SK-N-DZ (cell line): ENCODE measurements at places on chromosomes 6 and 20.

DNA sequence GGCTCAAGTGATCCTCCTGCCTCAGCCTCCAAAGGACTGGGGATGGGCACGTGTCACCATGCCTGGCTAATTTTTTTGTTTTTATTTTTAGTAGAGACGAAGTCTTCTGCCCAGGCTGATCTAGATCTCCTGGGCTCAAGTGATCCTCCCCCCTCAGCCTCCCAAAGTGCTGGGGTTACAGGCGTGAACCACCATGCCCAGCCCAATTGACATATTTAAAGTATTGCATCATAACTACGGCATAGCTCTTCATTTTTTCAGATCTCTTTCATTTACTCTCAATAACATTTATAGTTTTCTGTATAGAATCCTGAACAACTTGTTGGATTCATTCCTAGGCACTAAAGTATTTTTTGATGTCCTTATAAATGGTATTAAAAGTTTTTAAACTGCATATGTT lies 13.0 kb downstream of the SERPINB1 start:
- no peak for DNase-seq

- no peak for DNase-seq
Measured at GRCh38 chr20:37469531-37469930, 51.5 kb upstream of the NNAT start.

DNA sequence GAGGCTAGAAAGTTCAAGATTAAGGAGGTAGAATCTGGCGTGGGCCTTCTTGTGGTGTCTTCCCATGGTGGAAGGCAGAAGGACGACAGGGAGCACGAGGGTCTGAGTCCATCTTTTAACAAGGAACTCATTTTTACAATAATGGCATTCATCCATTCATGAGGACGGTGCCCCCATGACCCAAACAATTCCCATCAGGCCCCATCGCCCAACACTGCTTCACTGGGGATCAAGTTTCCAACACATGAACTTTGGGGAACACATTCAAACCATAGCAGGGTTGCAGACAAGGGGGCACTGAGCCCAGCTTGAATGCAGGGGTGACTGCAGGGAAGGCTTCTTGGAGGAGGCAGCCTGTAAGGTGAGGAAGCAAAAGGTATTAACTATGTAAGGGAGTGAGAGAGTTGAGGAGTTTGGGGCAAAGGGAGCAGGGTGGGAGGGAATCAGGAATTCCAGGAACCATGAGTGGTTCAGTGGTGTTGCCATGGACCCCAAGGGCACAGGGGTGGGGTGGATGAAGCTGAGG lies 5.5 kb downstream of the RAB44 start:
- no peak for DNase-seq

- no peak for DNase-seq
Measured at GRCh38 chr20:59411170-59411569, 110.8 kb downstream of the EDN3 start.

DNA sequence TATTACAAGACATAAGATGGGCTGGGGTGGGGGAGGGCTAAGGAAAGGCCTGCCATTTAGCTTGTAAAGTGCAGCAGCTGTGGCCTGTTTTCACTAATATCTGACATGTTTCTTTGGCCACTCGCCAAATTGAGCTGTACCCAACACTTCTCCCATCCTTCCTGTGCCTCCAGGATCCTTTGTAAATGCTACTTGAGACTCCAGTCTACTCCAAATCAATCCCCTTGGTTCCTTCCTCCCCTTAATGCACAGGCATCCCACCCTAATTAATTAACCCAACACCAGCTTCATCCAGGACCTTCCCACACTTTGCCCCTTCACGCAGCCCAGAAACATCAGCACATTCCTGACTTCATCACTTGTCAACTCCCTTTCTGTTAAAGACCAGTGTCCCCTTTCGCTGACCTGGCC lies 55.0 kb upstream of the TCF21 start:
- DNase-seq, result no peak

- no peak for DNase-seq
Measured at GRCh38 chr6:12288914-12289313, 1.2 kb upstream of the EDN1 start.

- peak; percentile 32 for DNase-seq
Measured at GRCh38 chr6:45930420-45931040, 85.1 kb downstream of the CLIC5 start.

DNA sequence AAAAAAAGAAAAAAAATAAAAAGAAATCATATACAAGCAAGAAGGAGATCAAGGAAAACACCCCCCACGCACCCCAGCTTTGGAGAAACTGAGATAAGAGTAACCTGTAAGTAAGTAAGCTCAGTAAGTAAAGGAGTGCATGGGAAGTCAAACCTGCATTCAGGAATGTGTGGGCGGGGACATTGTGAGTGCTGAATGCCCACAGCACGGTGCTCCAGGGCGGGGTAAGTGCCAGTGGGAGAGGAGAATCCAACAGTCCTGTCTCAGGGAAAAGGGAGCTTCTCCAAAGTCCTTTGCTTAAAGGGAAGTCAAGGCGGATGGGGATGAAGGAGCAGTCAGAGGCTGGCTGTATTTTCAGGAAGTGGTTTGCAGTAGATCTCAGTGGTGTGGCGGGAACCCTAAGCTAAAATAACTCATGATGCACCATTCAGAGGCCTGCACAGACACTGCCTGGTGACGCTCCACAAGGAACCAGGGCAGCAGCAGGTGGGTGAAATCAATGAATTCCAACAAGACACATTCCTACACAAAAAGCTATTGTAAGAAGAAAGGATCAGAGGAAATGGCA lies 368.0 kb downstream of the QKI start:
- DNase-seq, result no peak

GRCh38 chr6:135522965-135523692 lies 25.6 kb upstream of the AHI1 start:
- DNase-seq, result no peak

DNA sequence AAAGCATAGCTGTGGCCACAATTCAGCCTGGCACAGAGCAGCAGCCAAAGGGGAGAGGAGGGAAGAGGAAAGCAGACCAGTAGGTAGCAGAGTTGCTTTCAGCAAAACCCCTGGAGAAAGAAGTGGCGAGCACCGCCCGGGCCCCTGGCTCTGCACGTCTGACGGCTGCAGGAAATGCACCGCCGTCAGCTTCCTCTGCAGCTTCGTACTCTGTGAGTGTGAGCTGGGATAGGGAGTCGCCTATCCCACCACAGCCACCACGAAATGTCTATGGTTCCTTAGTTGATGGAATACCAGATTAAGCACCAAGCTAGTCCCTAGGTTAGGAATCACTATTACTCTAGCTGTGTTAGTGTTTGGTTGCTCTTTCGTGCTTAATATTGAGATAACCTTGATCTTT lies 79.9 kb upstream of the NAA20 start:
- DNase-seq, result no peak

DNA sequence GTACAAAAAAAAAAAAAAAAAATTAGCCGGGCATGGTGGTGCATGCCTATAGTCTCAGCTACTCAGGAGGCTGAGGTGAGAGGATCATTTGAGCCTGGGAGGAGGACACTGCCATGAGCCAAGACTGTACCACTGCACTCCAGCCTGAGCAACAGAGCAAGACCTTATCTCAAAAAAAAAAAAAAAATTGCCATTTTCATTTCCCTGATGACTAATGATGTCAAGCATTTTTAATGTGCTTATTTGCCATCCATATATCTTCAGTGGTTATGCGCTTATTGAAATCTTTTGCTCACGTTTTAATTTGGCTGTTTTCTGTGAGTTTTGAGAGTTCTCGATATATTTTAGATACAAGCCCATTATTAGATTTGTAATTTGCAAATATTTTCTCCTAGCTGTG lies 46.7 kb downstream of the PFDN4 start:
- DNase-seq, result no peak

DNA sequence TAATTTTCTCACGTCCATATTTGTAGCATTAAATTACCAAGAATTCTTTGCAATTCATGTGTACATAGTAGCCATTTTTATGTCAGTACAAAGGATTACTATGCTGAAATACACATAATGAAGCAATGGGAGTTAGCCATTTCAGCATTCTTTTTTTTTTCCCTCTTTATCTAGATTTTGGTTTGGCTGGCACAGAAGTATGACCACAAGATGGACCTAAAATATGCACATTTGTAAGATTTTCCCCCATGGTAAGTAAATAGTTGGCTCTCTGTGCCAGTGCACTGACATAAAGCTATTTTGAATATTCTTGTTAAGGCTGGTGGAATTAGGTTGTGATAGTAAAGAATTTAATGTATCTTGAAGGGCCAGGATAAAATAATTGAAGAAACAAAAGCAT lies 486.1 kb upstream of the BTBD3 start:
- no peak for DNase-seq

GRCh38 chr6:132136981-132137380 lies 185.8 kb upstream of the CCN2 start:
- no peak for DNase-seq

GRCh38 chr6:151620179-151620578 lies 126.4 kb downstream of the CCDC170 start:
- DNase-seq, result no peak

DNA sequence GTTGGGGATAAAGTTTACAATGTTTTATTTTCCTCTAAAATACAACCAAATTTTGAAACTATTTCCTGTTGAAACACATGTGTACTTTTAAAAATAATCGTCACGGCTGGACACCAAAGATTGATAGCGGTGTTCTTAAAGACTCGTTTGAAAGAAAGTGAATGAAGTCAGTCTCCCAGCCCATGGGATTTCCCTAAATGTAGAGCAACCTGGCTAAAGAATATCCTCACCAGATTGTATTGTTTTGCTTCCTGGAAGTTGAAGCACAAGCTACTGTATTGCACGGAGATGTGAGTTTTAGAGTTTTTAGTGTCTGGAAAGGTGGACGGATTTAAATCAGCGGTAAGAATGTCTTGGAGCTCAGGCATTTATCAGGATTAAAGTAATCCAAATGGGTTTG lies 189.5 kb downstream of the THBS2 start:
- DNase-seq, result no peak

DNA sequence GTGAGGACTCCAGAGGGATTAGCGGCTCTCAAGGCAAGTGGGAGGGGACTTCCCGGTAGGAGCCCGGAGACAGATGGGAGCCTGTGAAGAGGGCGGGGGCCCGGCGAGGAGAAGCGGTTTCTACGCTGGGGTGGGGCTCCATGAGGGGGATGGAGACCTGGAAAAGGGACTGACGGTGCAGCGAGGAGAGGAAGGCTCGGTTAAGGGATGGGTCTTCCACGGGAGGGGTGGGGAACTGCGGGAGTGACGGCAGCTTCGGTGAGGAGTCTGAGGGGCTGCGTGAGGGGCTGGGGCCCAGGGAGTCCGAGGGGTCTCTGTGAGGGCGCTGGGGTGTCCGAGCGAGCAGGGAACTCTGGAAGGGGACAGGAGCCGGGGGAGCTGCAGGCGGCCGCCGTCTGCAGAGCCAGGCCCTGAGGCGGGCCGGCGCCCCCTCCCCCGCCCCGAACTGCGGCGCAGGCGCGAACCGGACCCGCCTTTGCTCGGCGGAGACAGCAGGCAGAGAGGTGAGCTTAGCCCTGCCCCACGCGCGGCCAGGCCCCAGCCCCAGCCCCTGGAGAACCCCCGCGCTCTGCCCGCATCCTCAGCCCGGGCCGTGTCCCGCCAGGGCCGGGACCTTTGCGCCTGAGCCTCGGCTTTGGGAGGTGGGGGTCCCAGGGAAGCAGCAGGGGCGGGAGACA lies at the start of gene NRSN2:
Gene NRSN2 (plus strand): TSS at position 472 of the 677 bp plus-strand sequence. CDS start 2,533 bp downstream, outside the sequence.
- DNase-seq, result peak; percentile 74

- DNase-seq, result no peak
Measured at GRCh38 chr6:138031850-138032249, 75.4 kb downstream of the PERP start.

DNA sequence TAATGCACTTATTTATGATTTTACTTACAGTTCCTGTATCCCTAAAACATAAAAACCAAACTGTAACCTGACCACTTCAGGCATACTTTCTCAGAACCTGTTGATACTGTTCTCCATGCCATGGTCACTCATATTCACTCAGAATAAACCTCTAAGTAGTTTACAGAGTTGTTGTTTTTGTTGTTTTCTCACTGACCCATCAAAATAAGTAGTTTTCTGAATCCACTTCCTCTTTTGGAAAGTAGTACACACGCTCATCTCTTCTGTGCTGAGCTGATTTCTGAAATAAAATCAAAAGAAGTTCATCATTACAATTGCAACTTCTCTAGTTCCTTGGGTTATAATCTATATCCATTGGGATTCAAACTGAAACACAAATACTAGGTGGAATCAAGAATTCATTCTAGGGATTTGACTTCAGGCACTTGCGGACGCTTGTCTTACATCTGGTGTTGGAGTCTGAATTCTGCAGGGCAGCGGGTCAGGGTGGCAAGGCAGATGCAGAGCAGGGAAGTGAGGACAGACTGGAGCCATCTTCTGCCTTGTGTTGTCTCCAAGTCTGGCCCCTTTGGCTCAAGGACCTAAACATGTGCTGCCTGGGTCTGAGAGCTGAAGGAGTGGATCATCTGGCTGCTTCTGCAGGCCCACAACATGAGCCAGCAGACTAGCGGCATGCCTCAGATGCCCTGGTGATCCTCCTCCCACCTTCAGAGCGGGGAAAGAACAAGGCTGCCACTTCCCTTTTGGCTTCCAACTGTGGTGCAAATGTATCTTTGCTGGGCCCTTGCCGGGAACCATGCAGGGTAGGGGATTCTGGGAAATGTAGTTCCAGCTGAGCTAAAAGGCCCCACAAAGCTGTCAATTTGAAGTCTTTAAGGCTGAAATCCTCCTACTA lies 167.9 kb upstream of the MYLIP start:
- DNase-seq, result no peak

DNA sequence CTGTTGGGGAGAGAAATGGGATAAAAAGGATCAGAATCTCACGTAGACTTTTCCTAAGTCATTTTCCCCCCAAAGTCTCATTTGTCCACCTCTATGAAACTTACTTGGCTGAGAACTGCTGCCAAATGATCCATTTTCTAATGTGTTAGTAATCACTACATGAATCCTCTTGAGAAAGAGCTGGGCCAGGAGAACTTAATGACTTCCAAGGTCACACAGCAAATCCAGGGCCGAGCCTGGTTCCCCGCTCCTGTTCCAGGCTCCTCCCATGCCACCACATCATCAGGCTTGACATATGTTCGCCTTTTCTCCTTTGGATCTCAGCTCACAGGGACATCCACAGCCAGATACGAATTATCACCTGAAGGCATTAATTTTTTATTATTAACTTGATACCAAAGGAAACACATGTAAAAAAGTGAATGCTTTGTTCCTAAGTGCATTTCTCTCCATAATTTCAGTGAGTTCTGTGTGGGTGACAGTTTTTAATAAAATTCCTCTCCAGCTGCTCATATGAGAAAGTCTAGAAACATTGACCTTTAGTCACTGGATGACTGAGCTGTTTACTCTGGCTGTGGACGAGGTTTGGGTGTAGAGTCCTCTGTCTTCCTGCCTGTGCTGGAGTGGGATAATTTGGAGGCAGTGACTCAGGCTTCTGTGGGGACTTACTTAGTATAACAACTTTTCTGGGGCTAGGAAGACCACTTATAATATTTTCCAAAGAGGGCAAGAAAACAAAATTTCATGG lies 276.3 kb downstream of the PAX1 start:
- DNase-seq, result no peak

- no peak for DNase-seq
Measured at GRCh38 chr6:99605074-99605734, 1.4 kb upstream of the PRDM13 start.

GRCh38 chr6:136783021-136783420 lies 9.3 kb downstream of the MAP3K5 start:
- DNase-seq, result no peak
